ENCODE measurements at places on chromosomes 5 and 9.

DNA sequence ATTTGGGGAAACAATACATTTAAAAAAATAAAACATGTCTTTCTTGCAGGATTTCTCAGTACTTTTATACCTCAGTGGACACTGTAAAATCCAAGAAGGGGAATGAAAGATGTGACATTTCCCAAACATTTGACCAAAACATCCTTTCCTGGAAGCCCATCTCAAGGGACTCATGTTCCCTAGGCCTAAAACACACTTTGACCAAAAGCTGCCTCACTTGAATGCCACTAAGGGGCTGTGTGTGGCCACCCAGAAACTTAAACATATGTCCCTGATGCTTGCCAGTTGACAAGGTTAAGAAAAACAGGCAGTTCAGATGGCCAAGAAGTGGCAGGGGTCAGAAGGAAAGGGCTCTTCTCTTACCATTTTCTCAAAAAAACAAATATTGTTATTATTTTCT lies 73.6 kb downstream of the EPB41L4B start:
- DNase-seq = no peak

DNA sequence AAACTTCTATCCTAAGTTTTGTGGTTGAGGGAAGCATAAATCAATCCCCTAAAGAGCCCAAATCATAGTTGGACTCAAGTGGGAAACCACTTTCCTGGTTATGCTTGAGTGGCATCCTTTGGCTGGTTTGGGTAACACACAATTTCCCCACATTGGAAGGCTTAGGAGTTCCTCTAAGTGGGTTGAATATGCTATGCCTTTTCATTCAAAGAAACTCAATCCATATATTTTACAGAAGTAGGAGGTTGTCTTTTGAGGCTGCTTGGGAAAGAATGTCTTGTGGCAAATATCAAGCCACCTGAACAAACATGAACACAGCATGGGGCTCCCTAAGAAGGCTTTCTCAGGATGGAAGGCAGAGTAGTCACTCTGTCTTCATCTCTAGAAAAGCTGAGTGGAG lies 121.1 kb downstream of the SPATA31D1 start:
- DNase-seq = no peak

GRCh38 chr9:82202808-82203207 lies 214.2 kb downstream of the SPATA31D1 start:
- no peak for DNase-seq

GRCh38 chr5:179149278-179149677 lies 89.1 kb downstream of the ZNF354C start:
- no peak for DNase-seq

- no peak for DNase-seq
These were observed 91.0 kb downstream of the FOXD1 start for GRCh38 chr5:73357576-73357975.

- DNase-seq = no peak
These were observed 49.8 kb downstream of the FEM1C start for GRCh38 chr5:115494570-115495289.

DNA sequence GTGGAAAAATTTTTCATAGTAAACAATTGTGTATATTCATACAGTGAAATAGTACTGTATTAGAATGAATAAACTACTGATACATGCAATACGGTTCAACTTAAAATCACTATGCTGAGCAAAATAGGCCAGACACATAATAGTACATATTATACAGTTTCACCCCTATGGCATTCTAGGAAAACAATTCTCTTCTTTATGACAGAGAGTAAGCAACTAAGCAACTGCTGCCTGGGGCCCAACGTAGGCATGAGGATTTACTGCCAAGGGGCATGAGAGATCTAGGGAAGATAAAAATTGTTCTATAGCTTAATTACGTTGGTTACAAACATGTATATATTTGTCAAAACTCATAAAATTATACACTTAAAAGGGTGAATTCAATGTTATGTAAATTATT lies 180.2 kb downstream of the DRD1 start:
- DNase-seq = no peak

- no peak for DNase-seq
These were observed 125.3 kb downstream of the GABBR2 start for GRCh38 chr9:98583417-98583816.

GRCh38 chr5:123094237-123094918 lies 5.3 kb downstream of the PRDM6 start:
- DNase-seq = no peak

- no peak for DNase-seq
These were observed 285.6 kb downstream of the ARHGAP26 start for GRCh38 chr5:143055596-143056338.

- DNase-seq = no peak
These were observed 1.1 kb upstream of the FOXB2 start for GRCh38 chr9:77018058-77018968.

- no peak for DNase-seq
These were observed 41.4 kb upstream of the IL7R start for GRCh38 chr5:35815089-35815936.

DNA sequence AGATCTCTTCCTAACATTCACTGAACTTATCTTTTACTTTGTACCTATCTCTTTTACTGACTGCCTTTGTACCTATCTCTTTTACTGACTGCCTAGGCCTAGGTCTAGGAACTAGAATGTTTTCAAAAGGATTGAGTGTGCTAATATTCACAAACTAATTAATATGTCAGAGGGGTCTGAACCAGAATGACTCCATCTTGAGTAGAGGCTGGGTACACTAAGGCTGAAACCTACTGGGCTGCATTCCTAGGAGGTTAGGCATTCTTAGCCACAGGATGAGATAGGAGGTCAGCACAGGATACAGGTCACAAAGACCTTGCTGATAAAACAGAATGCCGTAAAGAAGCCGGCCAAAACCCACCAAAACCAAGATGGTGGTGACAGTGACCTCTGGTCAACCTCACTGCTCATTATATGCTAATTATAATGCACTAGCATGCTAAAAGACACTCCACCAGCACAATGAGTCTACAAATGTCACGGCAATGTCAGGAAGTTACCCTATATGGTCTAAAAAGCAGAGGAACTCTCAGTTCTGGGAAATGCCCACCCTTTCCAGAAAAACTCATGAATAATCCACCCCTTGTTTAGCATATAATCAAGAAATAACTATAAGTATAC lies 2.5 kb upstream of the RHOBTB3 start:
- no peak for DNase-seq

DNA sequence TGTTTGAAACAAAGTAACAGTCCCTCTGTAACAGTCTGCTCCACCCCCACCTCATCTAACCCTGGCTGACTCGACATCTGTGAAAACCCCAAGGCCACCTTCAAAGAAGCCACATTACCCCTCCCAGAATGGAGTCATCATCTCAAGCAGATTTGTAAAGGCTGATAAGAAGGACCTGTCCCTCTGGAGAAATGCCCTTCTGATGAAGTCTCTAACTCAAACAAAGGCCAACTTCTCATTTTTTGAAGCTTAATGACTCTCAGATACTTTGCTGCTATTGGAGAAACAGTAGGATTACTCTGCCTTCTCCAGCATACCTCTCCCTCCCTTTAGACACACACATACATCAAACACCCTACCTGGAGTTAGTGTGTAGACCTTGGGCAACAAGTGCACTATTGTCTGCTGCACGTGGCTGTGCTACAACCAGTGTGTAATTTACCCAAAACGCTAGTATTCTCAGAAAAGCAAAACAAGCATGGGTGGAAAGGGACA lies 5.3 kb upstream of the SUSD1 start:
- DNase-seq = no peak

GRCh38 chr5:11922394-11922793 lies 18.1 kb upstream of the CTNND2 start:
- no peak for DNase-seq

DNA sequence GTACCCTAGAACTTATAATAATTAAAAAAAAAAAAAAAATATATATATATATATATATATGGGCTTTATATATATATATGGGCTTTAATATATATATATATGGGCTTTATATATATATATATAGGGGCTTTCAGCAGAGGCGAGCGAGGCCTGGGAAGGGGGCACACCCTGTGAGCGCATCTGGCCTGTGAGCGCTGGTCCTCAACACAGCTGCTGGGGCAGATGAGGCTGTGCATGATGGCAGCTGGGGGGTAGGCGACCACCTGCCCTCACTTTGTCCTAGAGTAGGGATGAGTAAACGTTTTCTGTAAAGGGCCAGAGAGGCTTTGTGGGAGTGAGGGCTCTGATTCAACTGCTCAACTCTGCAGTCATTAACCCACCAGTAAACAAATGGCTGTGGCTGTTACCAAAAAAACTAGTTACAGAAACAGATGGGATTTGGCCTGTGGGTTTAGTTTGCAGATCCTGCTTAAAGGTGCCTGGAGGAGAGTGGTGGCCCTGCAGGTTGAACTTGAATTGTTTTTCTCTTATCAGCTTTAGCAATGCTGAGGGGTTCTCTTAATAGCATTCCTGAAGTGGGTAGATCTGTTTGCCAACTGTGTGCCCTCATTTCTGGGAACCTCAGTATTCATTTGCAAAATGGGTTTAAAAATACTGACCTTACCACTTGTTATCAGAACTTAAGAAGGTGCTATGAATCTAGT lies 88.1 kb upstream of the EPB41L4B start:
- DNase-seq = no peak

DNA sequence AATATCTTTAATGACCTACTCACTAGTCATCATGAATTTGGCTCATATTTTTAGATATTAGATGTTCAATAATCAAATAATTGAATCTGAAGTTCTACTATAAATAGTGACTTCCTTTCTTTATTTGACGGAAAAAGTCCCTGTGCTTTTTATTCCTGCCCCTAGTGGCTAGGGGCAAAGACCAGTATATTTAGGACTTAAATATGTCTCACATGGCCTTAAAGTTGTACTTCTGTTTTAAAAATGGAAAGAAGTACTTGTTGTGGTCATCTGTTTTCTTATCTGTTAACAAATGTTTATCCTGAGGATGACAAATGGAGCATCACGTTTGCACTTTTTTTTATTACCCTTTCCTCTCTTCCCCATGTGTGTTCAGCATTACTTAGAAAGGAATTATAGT lies 89.2 kb upstream of the GRHPR start:
- no peak for DNase-seq

- no peak for DNase-seq
These were observed 317.2 kb upstream of the GRAMD2B start for GRCh38 chr5:126106029-126106428.

DNA sequence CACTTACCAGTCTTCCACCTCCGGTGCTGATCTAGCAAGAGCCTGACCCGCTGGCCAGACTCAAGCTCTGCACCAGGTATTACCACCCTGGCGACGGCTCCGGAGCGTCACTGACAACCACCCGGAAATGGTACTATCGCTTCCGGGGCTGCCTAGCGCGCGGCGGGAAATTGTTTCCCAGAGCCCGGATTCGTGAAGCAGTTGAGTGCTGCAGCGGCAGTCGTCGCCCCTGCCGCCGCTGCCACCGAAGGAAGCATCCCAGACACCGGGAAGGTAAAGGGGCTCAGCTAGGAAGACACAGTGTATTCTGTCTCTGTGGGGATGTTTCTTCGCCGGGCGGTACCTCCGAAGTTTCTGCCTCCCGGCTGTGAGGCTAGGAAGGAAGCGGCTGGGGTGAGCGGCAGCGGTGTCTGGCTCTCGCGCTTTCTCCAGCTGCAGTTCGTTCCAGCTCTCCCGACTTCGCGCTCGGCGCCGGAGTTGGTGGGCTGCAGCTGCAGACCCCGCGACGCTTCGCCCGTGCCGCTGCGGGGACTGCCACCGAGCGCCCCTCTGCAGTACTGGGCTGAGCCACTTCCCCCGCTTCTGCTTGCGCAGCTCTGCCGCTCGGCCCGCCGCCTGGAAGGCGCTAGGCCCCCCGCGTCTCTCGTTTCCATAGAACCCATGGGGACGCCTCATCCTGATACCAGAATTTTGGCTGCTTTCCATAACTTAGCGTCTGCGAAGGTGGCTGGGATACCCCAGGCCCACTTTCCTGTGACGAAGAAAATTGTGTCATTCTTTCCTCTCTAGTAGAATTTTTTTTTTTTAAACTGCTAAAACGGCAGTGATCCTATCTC lies at the start of the genes KIAA0825 and SLF1:
KIAA0825 (minus strand) TSS at position 112 of the 836 bp plus-strand sequence. CDS start 81,478 bp downstream, outside the sequence.
SLF1 (plus strand) TSS at position 177 of the 836 bp plus-strand sequence. CDS start 10,142 bp downstream, outside the sequence.
- DNase-seq = peak; percentile 75

- peak; percentile 28 for DNase-seq
These were observed 23.4 kb downstream of the MINAR2 start for GRCh38 chr5:129771058-129771838.

DNA sequence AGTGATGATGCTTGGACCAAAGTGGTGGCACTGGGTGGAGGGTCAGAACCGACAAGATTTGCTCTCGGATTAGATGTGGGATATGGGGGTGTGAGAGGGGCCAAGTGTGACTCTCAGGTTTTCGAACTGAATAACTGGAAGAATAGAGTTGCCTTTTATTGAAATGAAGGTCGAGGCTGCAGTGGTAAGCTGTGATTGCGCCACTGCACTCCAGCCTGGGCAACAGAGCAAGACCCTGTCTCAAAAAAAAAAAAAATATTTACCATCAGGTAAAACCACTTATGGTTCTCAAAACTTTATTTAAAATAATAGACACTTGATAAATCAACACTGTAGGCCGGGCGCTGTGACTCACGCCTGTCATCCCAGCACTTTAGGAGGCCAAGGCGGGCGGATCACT lies 27.2 kb downstream of the EXOSC2 start:
- no peak for DNase-seq

DNA sequence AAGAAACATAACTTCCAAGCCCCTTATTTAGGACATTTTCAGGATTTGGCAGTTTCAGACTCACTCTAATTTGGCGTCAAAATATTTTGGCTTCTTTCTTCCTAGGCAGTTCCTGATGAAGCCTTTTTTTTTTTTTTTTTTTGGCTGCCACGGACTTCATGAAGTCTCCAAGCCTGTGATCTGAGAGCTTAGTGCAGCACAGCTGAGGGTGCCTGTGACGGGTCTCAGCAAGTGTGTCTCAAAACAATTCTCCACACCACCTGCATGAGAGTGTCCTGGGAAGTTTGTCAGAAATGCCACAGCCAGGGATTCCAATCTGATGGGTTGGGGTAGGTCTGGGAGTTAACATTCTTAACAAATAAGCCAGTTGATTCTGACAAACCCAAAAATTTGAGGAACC lies 6.0 kb upstream of the ESM1 start:
- no peak for DNase-seq

DNA sequence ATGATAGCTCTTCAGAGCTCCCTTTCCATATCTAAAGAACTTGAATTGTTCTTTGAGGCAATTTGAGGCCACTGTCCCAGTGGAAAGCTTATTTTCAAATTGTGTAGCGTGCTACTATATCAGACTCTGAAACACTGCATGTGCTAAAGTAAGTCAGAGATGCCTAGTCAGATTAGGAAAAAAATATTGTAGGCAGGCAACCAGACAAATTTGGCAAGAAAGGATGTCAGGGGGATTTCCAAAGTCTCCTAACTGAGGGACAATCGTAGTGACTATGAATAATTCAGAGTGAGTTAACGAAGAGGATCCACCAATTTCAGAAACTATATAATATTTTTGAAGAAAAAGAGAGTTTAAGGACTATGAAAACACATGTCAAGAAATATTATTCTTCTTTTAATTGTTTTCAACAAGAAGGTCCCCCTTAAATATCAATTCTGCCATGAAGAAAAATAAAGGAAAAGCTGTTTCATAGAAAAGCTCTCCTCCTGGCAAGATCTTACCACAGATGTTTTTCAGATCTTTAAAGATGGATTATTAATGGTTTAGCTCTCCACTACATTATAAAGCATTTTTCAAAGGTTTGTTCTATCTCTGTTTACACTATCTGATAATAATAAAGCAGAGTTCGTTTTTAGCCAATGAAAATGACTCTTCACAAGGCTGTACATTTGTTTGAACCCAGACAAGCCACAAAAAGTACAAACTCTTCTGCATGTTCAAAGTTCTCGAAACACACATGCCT lies 273.5 kb upstream of the PTGER4 start:
- no peak for DNase-seq
